Muscle of leg (tissue), 16 donors: ENCODE measurements at places on chromosomes 4 and X. TPM values are rescaled to one million over a fixed set of nuclear protein-coding genes. Genes with fewer than 3 reads are reported as not detected.
A peak's percentile ranks its signal among the peaks of the same experiment; 100 is the strongest.

AMER1 gene
- polyA plus RNA-seq = 6.7 TPM

PALLD gene
- 149 TPM for polyA plus RNA-seq

ADH1C gene
- polyA plus RNA-seq = 10.9 TPM

GRCh38 chrX:70452143-70452733 lies 7.6 kb downstream of the DLG3 start:
- peak overlapping the region; percentile 45 for H3K4me3 ChIP-seq
- H3K36me3 ChIP-seq = no peaks in the 10 kb centered on the region
- H3K27ac ChIP-seq = no peak overlapping the region
- peaks cover 22% of the 10 kb centered on the region for H3K27me3 ChIP-seq
- H3K4me1 ChIP-seq = peaks cover 20% of the 10 kb centered on the region
- DNase-seq = peak; percentile 58

GRCh38 chr4:131488772-131489171 lies 1660.3 kb upstream of the PCDH10 start:
- no peak overlapping the region for H3K4me3 ChIP-seq
- no peaks in the 10 kb centered on the region for H3K4me1 ChIP-seq
- no peaks in the 10 kb centered on the region for H3K36me3 ChIP-seq
- H3K27me3 ChIP-seq = no peaks in the 10 kb centered on the region
- H3K27ac ChIP-seq = no peak overlapping the region

HSFX3 gene
- polyA plus RNA-seq = not detected

DNA sequence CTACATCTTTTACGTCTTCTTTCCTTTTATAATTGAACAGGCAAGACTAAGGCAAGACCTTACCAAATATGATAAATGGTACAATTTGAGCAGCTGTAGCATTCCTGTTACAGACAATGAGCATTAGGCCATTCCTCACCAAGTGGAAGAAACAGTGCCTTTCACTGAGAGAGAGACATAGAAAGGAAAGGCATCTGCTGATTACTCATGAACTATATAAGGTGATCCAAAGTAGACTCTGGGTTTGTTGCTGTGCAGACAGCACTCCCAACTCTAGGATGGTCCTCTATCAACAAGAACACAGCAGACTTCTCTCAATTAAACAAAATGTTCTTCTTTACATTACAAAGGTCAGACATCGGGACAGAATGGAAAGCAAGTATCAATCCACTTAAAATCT lies 91.9 kb downstream of the FAM13A start:
- no peak overlapping the region for H3K27ac ChIP-seq
- H3K36me3 ChIP-seq = no peaks in the 10 kb centered on the region
- no peak for DNase-seq
- H3K4me3 ChIP-seq = no peak overlapping the region
- H3K27me3 ChIP-seq = no peaks in the 10 kb centered on the region

DNA sequence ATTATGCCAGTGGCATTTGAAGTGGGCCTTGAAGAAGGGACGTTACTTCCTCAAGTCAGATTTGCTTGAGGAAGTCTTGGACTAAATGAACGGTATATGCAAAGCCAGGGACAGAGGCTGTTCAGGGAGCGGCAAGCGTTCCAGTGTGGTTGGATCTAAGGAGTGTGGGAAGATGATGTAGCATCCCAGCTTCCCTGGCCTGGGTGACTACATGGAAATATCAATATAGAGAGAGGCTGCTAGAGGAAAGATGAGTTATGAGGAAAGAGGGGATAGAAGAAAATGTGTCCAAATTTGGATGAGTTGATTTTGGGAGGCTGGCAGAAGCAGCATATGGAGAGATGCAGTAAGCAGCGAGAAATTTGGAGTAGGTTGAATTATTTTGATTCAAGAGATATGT lies 432.5 kb upstream of the TENM3 start:
- H3K4me1 ChIP-seq = no peaks in the 10 kb centered on the region
- no peaks in the 10 kb centered on the region for H3K36me3 ChIP-seq
- H3K4me3 ChIP-seq = no peak overlapping the region
- no peaks in the 10 kb centered on the region for H3K27me3 ChIP-seq
- no peak overlapping the region for H3K27ac ChIP-seq

GRCh38 chr4:140237616-140238350 lies 83.8 kb upstream of the MAML3 start:
- no peak overlapping the region for H3K4me3 ChIP-seq
- H3K36me3 ChIP-seq = no peaks in the 10 kb centered on the region
- peak overlapping the region; percentile 87 for H3K27ac ChIP-seq
- H3K27me3 ChIP-seq = no peaks in the 10 kb centered on the region
- peak; percentile 94 for DNase-seq

DNA sequence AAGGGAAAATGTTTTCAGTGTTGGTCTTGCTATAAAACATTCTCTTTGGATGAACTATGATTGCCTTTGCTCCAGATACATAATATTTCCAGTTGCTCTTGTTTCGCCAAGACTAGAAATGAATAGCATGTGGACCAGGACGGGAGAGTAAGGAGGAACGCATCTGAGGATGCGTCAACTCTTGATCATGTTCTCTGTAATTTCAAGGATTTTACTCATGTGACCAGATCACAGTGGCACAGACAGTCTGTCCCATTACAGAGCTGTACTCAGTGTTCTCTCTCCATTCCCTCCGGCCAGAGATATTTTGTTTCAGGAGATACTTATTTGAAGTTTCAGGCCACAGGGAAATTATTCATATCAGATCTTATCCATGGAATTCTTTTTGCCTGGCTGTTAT lies 266.6 kb downstream of the MID1IP1 start:
- no peak overlapping the region for H3K27ac ChIP-seq
- H3K27me3 ChIP-seq = peaks cover 14% of the 10 kb centered on the region
- DNase-seq = peak; percentile 17
- no peaks in the 10 kb centered on the region for H3K36me3 ChIP-seq
- H3K4me1 ChIP-seq = peaks cover 4% of the 10 kb centered on the region
- H3K4me3 ChIP-seq = no peak overlapping the region

GRCh38 chrX:105880491-105880890 lies 58.2 kb downstream of the NRK start:
- peaks cover 6% of the 10 kb centered on the region for H3K36me3 ChIP-seq
- DNase-seq = no peak
- no peaks in the 10 kb centered on the region for H3K27me3 ChIP-seq

DNA sequence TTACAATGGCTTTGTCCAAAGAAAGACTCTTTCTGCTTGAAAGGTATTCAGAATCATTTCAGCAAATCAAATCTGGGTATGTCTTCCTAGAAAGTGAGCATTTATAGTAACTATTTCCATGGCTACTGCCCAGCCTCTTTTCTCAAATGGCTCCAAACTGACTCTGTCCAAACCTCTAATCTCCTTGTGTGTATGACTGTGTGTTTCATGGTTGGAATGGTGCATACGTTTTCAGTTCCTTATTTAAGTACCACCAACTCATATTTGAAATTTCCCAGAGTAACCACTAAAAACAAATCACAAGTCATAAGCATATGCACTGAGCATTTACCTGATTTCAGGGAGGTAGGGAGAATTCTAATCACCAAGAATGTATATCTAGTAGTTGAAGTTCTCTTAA lies 106.0 kb downstream of the TMEM144 start:
- H3K36me3 ChIP-seq = no peaks in the 10 kb centered on the region
- H3K4me3 ChIP-seq = no peak overlapping the region
- no peaks in the 10 kb centered on the region for H3K4me1 ChIP-seq
- peak; percentile 34 for DNase-seq
- H3K27me3 ChIP-seq = no peaks in the 10 kb centered on the region

- no peak overlapping the region for H3K27ac ChIP-seq
- DNase-seq = no peak
- H3K27me3 ChIP-seq = peaks cover 2% of the 10 kb centered on the region
- H3K4me1 ChIP-seq = no peaks in the 10 kb centered on the region
- no peak overlapping the region for H3K4me3 ChIP-seq
These were observed 102.0 kb downstream of the HDAC8 start for GRCh38 chrX:72470532-72471223.

DNA sequence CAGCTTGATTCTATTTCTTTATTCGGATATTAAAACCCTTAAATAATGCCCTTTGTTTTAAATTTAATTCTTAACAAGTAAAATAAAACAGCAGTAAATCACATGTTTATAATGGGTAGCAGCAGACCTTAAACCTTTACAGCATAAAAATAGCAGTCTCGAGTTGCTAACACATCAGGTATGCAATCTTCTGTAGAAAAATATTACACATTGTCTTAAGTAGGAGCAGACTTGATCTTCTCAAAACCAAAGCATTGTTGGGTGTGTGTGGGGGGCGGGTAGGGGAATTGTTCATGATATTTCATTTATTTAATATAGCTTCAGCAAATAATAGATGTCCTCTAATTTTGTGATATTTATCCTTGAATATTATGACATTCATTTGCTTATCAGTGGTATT lies 331.4 kb downstream of the PCDH7 start:
- no peaks in the 10 kb centered on the region for H3K27me3 ChIP-seq
- no peaks in the 10 kb centered on the region for H3K36me3 ChIP-seq
- H3K4me1 ChIP-seq = no peaks in the 10 kb centered on the region
- no peak overlapping the region for H3K27ac ChIP-seq

DNA sequence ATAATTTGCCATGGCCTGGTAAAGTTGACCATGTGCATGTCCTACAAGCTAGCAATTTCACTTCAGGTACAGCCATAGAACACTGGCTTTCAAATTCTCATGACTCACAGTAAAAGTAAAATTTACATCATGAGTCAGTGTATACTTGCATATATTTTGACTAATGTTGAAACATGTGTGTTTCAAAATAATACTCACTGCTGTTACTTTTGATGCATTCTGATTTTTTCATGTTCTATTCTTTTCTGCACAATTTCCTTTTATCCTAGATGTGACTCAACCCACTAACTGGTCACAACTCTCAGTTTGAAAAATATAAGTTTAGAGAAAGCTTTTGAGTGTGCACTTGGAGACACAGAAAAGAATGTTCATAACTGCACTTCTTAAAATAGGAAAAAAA lies 365.7 kb downstream of the FGF13 start:
- H3K4me1 ChIP-seq = no peaks in the 10 kb centered on the region
- H3K27me3 ChIP-seq = no peaks in the 10 kb centered on the region
- no peak overlapping the region for H3K27ac ChIP-seq
- no peak overlapping the region for H3K4me3 ChIP-seq

- no peak overlapping the region for H3K4me3 ChIP-seq
- H3K36me3 ChIP-seq = no peaks in the 10 kb centered on the region
- no peaks in the 10 kb centered on the region for H3K27me3 ChIP-seq
- H3K4me1 ChIP-seq = no peaks in the 10 kb centered on the region
- no peak overlapping the region for H3K27ac ChIP-seq
- DNase-seq = peak; percentile 24
These were observed 84.8 kb upstream of the BMP2K start for GRCh38 chr4:78691334-78691754.

PAGE2 gene
- not detected for polyA plus RNA-seq

IL21 gene
- not detected for polyA plus RNA-seq

DNA sequence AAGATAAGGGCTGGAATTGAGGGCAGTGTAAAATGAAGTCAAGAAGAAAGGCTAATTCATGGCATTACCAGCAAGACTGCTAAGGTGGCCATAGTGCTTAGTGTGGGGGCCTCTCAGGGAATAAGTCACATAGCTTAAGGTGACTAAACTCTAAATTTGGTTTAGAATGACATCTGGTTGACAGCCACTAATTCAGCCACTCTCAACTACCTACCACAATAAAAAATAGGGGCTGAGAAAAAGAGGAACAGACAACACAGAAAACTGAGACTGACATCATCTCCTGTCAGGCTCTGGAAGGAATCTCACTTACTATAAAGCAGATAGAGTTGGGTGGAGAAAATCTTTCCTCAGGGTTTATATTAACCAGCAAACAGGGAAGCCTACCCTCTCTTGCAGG lies 96.9 kb downstream of the CHRDL1 start:
- H3K4me1 ChIP-seq = no peaks in the 10 kb centered on the region
- H3K36me3 ChIP-seq = no peaks in the 10 kb centered on the region
- no peak overlapping the region for H3K4me3 ChIP-seq
- H3K27ac ChIP-seq = no peak overlapping the region
- peaks cover 5% of the 10 kb centered on the region for H3K27me3 ChIP-seq
